Kidney (tissue), 22 donors: ENCODE measurements at places on chromosomes 16 and 17. TPM values are rescaled to one million over a fixed set of nuclear protein-coding genes. Genes with fewer than 3 reads are reported as not detected.

- no peaks in the 10 kb centered on the region for H3K27me3 ChIP-seq
- H3K36me3 ChIP-seq = no peaks in the 10 kb centered on the region
Observed at GRCh38 chr17:19410875-19411620, at the start of gene RNF112. TSS of gene RNF112 (plus strand) at chr17:19411232. CDS start at chr17:19411409, 177 bp downstream.

DNA sequence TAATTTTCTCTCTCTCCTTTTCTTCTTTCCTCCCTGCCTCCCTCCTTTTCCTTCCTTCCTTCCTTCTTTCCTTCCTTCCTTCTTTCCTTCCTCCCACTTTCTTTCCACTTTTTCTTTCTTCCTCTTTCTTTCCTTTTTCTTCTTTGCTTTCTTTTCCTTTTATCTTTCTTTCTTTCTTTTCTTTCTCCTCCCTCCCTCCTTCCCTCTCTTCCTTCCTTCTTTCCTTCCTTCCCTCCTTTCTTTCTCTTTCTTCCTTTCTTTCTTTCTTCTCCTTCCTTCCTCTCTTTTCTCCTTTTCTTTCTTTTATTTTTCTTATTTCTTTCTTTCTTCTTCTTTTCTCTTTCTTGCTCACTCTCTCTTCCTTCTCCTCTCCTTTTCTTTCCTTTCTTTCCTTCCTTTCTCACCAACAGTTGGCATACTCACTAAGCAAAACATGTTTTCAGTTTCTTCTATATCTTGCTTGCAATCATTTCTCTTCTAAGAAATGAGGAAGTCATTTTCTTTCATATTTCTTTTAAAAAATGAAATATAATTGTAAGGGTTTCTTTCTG, 97.1 kb upstream of the MAF start:
- H3K4me1 ChIP-seq = no peaks in the 10 kb centered on the region
- H3K4me3 ChIP-seq = no peak overlapping the region
- no peaks in the 10 kb centered on the region for H3K36me3 ChIP-seq
- DNase-seq = no peak
- H3K27ac ChIP-seq = no peak overlapping the region

DNA sequence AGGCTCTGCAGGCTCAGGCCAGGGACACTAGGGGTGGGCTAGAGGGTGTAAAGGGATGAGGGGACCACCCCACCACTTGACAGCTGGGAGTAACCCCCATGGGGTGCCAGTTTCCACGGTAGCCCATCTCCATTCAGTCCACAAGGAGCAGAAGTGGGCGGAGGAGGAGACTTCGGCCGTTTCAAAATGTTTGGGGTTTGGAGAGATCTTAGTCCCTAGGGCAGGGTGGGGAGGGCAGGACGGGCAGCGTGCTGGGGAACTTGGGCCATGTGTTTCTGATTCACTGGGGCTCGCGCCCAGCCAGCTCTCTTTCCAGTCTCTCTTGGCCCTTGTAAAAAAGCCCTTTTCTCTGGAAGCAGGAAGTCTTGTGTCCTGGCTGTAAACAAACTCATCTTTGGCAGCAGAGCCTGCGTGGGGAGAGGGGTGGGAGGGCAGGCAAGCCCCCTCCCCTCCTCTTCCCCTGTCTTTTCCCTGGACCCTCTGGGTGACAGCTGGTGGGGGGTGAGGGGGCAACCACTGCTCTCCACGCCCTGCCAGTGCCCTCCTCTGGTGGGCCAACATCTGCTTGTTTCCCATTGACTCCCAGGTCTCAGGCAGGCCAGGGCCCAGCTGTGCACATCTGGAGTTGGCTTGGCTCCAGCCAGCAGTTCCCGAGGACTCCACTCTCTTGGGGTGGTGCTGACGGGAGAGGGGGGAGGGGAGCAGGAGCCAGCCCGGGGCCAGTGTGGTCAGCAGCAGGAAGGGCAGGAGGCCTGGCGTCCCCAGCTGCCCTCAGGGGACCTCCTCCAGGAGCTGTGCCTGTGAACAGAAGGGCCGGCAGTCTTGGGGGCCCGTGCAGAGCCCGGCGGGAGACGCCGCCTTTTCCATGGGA, 8.1 kb downstream of the CYGB start:
- DNase-seq = peak; percentile 94
- peak overlapping the region; percentile 94 for H3K27ac ChIP-seq
- H3K4me3 ChIP-seq = no peak overlapping the region
- peaks cover 15% of the 10 kb centered on the region for H3K4me1 ChIP-seq
- H3K27me3 ChIP-seq = no peaks in the 10 kb centered on the region

DNA sequence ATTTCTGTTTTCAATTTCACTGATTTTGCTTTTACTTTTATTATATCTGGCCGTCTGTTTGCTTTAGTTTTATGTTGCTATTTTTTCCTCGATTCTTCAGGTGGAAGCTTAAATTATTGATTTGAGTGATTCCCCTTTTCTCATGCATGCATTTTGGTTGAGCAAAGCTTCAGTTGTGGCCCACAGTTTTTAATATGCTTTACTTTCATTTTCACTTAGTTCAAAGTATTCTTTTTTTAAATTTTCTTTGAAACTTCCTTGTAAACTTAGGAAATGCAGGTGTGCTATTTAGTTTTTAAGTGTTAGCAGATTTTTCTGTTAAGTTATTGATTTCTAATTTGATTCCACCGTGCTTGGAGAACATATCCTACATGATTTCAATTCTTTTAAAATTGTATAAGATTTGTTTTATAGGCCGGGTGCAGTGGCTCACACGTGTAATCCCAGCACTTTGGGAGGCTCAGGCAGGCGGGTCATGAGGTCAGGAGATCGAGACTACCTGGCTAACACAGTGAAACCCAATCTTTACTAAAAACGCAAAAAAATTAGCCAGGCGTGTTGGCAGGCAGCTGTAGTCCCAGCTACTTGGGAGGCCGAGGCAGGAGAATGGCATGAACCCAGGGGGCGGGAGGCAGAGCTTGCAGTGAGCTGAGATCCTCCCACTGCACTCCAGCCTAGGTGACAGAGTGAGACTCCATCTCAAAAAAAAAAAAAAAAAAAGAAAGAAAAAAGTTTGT, 531.2 kb downstream of the KIF2B start:
- no peak overlapping the region for H3K4me3 ChIP-seq
- no peaks in the 10 kb centered on the region for H3K4me1 ChIP-seq
- no peaks in the 10 kb centered on the region for H3K27me3 ChIP-seq
- H3K27ac ChIP-seq = no peak overlapping the region
- H3K36me3 ChIP-seq = no peaks in the 10 kb centered on the region
- no peak for DNase-seq

SMIM36 gene
- polyA plus RNA-seq = not detected

ARHGDIG gene
- polyA plus RNA-seq = not detected
